ENCODE measurements at places on chromosomes 2 and 18. TPM values are rescaled to one million over a fixed set of nuclear protein-coding genes. Genes with fewer than 3 reads are reported as not detected.

Gene CRYBA2
- total RNA-seq = not detected

Gene CSRNP3
- not detected for total RNA-seq

Gene G6PC2
- not detected for total RNA-seq

Gene KANSL1L
- total RNA-seq = 10.3 TPM

Gene TRIM43
- total RNA-seq = not detected

Gene DOCK10
- not detected for total RNA-seq

Gene SGO2
- total RNA-seq = 16.2 TPM

Gene CRYGC
- not detected for total RNA-seq

Gene IL36G
- total RNA-seq = not detected
